Glutamatergic neuron (in vitro differentiated cells): ENCODE measurements at places on chromosomes 12 and 14.

- DNase-seq, result no peak
These were observed 75.5 kb upstream of the CAND1 start for GRCh38 chr12:67193704-67194103.

DNA sequence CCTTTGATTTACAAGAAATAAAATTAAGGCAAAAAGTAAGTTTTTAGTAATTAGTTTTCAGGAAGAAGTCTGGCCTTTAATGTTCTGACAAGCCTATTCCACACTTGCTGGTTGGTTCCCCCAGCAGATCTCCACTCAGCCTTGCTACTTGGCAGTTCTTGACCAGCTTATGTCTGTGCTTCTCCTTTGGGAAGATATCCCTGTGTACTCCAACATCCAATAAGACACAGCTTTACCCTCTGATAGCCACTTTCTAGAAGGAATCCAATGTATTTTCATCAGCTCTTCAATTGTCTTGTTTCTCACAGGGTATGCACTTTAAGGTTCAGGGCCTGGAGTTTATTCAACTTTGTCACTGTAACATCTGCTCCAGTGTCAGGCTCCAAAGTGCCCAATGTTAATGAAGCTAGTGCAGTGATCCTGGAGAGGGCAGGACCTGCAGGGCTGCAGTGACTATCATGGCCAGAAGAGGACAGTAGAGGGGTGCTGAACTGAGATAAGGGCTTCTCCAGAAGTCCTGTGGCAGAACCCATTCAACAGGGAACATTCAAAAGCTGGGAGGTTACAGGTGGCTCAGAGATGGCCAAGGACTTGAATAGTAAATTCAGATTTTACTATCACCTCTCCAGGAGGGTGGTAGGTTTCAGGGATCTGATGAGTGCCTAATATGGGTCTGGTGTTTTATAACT is 22.9 kb downstream of the JKAMP start:
- DNase-seq, result peak; percentile 87

GRCh38 chr14:99230208-99231151 is 41.5 kb downstream of the BCL11B start:
- no peak for DNase-seq

DNA sequence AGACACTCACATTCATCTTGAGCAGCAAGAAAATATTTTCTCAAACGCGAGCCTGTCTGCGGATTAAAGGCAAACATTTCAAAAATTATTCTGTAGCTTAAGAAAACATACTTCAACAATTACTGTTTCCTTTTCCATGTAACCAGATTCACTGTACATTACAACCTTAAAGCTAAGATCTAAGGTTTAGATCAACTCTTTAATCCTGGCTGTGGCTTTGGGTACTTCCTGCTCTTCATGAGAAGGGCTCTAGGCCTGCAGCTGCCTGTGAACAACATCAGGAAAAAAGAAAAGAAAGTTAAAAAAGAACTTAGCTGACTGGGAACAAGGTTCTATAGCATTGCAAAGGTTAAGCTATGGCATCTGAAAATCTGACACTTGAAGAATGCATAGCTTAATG is 21.4 kb upstream of the PIWIL1 start:
- no peak for DNase-seq

- no peak for DNase-seq
These were observed 1.8 kb upstream of the TM9SF1 start for GRCh38 chr14:24197056-24197450.

GRCh38 chr14:44029933-44030332 is 477.1 kb downstream of the FSCB start:
- DNase-seq, result no peak

- DNase-seq, result no peak
These were observed 28.1 kb upstream of the GPR68 start for GRCh38 chr14:91272341-91273272.

DNA sequence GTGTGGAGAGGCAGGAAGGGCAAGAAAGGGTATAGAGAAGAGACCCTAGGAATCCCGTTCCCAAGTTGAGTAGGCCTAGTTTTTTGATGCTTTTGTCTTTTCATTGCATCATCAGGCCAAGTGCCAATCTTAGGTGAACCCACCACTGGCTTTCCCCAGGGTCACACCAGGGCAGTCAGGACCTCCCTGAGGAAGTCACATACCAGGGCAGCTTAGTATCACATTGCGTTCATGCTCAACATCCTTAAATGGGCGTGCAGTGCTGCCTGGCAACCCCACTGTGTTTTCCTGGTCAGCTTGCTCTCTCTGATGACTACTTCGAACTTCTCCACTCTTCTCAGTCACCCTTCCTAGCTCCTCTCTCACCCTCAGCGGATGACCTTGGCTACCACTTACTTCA is 9.0 kb downstream of the ASIC1 start:
- no peak for DNase-seq

- no peak for DNase-seq
These were observed 4.5 kb downstream of the TMED8 start for GRCh38 chr14:77372304-77372841.

GRCh38 chr12:70828351-70828750 is 92.2 kb downstream of the PTPRR start:
- no peak for DNase-seq

GRCh38 chr12:57793920-57794319 is 11.3 kb downstream of the TSFM start:
- DNase-seq, result no peak

DNA sequence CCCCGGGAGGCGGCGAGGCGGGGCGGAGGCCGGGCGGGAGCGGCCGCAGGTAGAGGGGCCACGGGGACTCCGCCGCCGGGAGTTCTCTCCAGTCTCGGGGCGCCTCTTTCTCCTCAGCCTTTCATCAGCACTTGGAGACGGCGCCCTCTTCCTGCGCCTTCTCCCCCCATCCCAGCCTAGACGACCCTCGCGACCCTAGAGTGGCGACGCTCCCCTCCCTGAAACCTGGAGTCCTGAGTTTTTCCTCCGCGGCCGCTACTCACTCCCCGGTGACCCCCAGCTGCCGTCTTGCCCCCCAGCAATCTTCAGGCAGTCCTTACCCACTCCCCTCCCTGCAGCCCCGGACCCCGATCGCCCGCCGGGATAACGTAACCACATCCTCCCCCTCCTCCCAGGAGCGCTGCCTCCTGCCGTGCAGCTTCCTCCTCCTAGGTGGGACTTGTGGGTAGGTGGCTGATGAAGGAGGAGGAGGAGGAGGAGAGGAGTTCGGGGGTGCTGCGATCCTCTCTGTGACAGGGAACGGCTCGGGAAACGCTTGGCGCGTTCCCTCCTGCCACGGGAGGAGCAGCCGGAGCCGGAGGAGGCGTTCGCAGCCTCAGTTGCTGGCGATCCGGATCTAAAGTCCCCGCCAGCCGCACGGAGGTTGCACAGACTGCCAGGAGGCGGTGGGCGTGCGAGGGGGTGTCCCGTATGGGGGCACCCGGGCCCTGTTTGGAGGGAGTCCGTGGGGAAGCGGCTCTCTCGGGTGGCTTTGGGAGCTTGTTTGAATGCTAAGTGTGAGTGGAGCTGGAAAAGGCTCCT is 891 bp downstream of the PLEKHA5 start:
- DNase-seq, result peak; percentile 54

- no peak for DNase-seq
These were observed 333.6 kb downstream of the TMEM121 start for GRCh38 chr14:105859717-105860614.

DNA sequence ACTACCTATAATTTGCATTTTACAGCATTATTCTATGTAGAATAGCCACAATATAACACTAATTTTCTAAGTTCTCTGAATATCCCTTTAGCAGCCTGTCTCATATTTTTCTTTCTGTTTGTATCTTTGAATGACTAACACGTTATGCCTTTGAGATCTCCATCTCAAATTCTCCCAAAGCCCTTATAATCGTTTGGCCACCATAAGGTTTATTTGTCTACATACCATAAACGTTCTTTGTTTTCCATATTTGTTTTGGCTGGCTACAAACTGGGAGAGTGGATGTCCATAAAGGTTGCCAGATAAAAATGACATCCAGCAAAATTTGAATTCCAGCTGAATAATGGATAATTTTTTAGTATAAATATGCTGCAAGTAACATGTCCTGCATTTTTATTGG is 203.7 kb downstream of the STXBP6 start:
- DNase-seq, result no peak

GRCh38 chr12:56193025-56193578 is 3.8 kb upstream of the SMARCC2 start:
- DNase-seq, result peak; percentile 68

DNA sequence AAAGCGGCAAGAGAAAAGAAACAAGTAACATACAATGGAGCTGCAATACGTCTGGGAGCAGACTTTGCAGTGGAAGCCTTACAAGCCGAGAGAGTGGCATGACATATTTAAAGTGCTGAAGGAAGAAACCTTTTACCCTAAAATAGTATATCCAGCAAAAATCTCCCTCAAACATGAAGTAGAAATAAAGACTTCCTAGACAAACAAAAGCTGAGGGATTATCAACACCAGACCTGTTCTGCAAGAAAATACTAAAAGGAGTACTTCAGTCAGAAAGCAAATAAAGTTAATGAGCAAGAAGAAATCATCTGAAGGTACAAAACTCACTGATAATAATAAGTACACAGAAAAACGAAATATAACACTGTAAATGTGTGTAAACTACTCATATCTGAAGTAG is 77.5 kb upstream of the ABCD2 start:
- no peak for DNase-seq

GRCh38 chr14:62301080-62301479 is 538.9 kb downstream of the SNAPC1 start:
- no peak for DNase-seq

DNA sequence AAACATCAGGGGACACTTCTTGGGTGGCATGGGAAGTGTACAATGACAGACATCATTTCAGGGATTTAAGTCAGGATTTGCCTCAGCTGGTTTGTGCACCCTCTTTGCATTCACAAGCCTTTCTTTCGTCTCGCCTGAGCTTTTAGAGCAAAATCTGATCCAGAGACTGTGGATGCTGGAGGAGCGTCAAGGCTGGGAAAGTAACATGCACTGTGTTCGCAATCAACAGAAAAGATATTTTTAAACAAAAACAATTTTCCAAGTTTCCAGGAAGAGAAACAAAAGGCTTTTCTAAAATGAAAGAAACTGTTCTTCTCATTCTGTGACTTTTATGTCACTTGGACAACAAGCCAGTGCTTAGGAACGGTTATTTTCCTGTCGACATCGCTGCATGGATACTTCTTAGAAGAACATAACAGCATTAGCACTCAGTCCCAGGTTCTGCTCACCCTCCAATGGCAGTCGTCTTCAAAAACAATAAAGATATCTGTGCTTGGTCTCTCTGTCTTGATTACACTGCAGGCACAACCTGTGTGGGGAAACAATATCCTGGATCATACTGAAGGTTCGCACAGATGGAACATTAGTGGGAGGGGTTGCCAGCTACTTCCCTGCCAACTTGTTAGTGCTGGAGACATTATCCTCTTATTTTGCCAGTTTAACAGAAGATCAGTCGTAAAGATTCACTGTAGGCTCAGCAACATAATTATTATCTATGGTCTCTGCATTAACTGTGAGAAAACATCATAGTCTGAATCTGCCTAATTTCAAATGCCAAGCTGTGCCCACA is 403.3 kb upstream of the ATP2B1 start:
- DNase-seq, result no peak

- DNase-seq, result peak; percentile 66
These were observed 23.7 kb downstream of the NCOR2 start for GRCh38 chr12:124543590-124544310.

DNA sequence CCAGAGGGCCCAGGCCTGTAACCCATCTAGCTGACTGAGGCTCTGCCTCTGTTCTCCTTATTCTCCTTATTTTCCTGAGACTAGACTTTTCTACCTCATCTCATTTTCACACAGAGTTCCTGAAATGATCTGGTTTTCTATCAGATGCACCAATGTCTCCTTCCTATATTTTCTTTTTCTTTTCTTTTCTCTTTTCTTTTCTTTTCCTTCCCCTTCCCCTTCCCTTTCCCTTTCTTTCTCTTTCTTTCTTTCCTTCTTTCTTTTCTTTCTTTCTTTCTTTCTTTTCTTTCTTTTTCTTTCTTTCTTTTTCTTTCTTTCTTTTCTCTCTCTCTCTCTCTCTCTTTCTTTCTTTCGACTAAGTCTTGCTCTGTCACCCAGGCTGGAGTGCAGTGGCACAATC is 3.0 kb upstream of the CCDC184 start:
- no peak for DNase-seq

DNA sequence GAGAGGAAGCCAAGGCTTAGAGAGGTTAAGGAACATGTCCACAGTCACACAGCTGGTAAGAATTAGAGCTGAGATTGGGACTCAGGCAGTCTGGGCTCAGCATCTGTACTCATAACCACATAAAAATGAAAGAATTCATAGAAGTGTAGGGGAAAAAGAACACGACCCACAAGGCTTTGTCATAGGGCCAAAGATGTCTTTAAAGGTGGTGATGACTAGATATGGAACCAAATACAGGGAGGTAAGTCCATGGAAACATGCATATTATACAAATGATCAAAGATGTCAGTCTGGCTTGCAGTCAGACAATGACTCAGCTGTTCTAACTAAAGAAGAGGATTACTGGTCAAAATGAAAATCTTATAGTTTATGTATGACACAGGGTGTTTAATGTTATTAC is 7.2 kb upstream of the SSPN start:
- DNase-seq, result no peak

DNA sequence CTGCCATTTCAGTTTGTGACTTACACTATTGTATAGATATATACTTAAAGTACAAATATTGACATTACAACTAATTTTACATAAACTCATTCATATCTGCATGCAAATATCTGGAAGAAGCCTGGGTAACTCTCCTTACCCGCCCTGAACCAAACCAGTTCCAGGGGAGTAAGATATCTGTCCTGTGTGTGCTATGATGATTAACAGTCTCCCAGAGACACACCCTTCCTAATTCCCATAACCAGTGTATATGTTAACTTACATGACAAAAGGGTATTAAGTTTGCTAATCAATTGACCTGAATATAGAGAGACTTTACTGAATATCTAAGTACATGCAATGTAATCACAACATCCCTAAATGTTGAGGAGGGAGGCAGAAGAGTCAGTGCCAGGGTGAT is 23.0 kb downstream of the PRB3 start:
- no peak for DNase-seq

GRCh38 chr12:75603475-75603874 is 92.1 kb upstream of the KRR1 start:
- no peak for DNase-seq

GRCh38 chr12:42525444-42525843 is 64.1 kb downstream of the PRICKLE1 start:
- no peak for DNase-seq
